ENCODE measurements at places on chromosomes 5 and 9. TPM values are rescaled to one million over a fixed set of nuclear protein-coding genes. Genes with fewer than 3 reads are reported as not detected.
A peak's percentile ranks its signal among the peaks of the same experiment; 100 is the strongest.

Gene KCTD16
- total RNA-seq, result 0.11 TPM

GRCh38 chr5:84287951-84288350, 96.7 kb downstream of the EDIL3 start:
- DNase-seq, result peak; percentile 95

GRCh38 chr9:127177665-127178265, 55.3 kb upstream of the ANGPTL2 start:
- DNase-seq, result no peak

- DNase-seq, result no peak
Measured at GRCh38 chr5:170913573-170913972, 51.8 kb downstream of the RANBP17 start.

Gene GDA
- total RNA-seq, result not detected

Gene IRX2
- 5.3 TPM for total RNA-seq

DNA sequence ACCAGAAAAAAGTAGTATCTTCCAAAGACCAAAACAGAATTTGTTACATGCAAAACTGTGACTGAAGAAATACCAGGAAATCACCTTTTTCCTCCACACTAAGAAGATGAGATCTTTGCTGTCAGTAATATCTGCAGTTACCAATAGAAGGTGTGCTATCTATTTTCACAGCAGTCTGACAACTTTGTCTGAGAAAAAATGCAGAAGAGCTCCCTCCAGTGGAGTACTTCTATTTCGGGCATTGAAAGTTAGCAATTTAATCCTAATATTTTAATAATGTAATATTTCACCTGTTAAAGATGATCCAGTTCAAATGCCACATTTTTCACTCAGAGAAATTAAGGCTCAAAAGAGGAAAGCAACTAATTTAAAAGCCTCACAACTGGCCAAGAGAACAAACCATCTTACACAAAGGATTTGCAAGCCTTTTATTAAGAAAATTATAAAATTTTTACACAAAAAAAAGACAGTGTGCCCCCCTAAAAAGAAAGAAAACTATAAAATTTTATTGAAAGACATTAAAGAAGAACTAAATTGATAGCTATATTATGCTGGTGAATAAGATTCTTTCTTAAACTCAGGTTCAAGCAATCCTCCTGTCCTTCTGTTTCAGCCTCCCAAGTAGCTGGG, 50.6 kb downstream of the DEPDC1B start:
- peak; percentile 52 for DNase-seq

GRCh38 chr5:178094345-178094744, 19.0 kb upstream of the N4BP3 start:
- DNase-seq, result no peak

GRCh38 chr5:141872496-141873356, 5.5 kb downstream of the PCDH1 start:
- no peak for DNase-seq

GRCh38 chr9:133945314-133945975, 46.7 kb downstream of the VAV2 start:
- no peak for DNase-seq

Gene SPATA31E1
- not detected for total RNA-seq

Gene STKLD1
- 1.4 TPM for total RNA-seq

Gene C9orf72
- total RNA-seq, result 4.9 TPM

GRCh38 chr5:61386045-61386800, 54.2 kb downstream of the ZSWIM6 start:
- peak; percentile 83 for DNase-seq

DNA sequence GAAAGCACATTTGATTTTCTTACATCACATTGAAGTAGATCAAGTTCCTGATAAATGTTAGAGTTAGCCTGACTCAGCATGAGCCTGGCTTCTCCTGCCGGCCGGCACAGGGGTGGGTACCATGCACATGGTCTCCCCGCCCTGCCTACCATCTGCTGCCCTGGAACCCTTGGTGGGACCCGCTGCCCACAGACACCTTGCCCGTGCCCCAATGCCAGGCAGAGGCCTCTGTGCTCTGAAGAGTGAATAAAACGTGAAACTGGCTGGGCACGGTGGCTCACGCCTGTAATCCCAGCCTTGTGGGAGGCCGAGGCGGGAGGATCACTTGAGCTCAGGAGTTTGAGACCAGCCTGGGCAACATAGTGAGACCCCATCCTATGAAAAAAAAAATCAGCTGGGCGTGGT, 17.3 kb downstream of the EXD3 start:
- DNase-seq, result no peak

Gene GLIPR2
- total RNA-seq, result 29.6 TPM

Gene SET
- total RNA-seq, result 528 TPM

- DNase-seq, result peak; percentile 97
Measured at GRCh38 chr9:19184144-19184917, 46.2 kb upstream of the DENND4C start.

Gene CDH18
- 0.06 TPM for total RNA-seq

DNA sequence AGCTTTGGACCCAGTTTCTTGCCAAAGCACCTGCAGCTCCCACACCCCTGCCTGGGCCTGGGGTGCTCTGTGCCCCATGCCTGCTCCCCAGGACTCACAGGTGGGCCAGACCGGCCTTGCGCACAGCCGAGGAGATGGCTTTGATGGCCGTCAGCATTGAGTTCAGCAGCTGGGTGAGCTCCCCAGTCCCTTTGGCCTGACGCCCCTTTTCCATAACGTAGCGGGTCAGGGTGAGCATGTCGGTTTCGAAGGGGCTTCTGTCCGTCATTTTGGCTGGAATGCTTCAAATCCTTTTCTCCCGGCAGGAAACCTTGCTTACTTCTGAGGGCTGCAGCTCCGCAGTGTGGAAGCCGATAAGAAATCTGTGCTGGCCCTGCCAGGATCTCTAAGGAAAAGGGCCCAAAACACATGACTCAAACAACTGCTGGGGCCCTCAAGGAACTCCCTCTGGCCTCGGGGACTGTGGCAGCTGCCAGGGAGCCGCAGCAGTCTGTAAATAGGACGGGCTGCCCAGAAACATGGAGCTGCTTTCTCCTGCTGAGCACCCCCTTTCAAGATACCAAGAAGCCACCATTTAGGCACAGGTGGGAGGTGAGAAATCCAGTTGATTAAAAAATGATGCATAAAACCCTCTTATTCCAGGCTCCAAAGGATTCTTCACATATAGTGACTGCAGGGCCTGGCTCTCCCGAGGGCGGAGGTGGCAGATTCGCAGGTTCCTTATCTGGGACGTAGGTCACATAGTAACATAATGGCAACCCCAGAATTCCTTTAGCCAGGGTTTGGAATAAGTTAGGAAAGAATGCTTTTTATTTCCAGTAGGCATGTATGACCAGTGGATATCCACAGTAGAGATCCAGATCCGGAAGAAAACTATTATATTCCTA, at the start of gene FBP2:
TSS of gene FBP2 (minus strand) at position 366 of the 887 bp plus-strand sequence. CDS start at position 268, 98 bp downstream.
- no peak for DNase-seq

DNA sequence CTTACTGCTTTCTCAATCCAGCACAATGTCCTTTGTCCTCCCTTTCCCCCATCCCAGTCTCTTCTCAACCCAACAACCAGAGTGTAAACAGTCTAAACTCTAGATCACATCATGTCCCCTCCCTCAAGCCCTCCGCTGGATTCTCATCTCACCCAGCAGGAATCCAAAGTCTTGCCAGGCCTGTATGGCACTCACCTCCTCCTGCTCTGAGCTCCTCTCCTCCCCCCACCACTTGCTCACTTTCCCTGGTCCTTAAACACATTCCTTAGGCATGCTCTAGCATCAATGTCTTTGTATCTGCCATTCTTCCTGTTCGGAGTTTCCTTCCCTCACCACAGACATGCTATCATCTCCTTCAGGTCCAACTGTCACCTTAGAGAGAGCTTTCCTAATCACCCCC, 78.8 kb downstream of the NIPSNAP3B start:
- no peak for DNase-seq

- DNase-seq, result peak; percentile 31
Measured at GRCh38 chr5:73827106-73827450, 201.1 kb downstream of the ARHGEF28 start.

DNA sequence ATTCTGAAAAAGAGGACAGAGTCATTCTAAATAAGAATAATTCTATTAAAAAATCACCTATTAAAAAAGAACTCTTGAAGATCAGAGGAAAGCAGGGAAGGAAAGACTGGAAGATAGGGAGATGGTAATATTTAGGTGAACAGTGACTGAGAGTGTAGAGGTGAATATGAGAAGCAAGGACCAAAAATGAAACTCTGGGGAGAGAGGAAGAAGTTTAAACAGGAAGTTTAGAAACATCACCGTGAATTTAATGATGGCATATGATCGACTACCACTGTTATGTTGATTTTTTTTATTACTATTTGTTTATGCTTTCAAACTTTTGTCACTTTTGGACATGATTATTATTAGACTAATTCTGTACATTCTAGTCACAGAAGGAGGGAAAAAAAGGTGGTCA, 1.7 kb upstream of the SPINK6 start:
- DNase-seq, result no peak

Gene IFNB1
- not detected for total RNA-seq

DNA sequence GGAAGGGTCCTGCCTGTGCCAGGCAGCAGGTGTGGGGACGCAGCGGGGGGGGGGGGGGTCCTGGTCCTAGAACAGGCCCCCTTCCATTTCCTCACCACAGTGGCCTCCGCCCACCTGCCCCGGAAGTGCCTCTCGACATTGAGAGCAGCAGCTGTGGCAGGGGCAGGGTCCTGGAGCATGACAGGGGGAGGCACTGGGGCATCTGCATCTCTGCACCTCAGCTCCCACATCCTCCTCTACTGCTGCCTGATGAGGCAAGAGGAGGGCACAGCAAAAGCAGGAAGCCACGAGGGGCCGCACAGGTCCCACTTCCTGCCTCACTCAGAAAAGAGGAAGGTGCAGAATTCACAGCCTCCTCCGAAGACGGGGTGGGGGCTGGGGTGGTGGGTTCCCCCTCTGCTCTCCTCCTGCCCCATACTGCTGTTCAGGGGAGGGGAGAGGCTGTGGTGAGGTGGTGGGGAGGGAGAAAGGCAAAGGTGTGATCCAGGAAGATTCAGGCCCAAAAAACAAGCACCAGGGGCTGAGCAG, 14.8 kb downstream of the AKNA start:
- no peak for DNase-seq

GRCh38 chr5:137735555-137736284, at the start of gene KLHL3:
Gene KLHL3, minus strand, starts transcription at chr5:137736089. Its CDS starts 443 bp downstream, at chr5:137735646.
- DNase-seq, result no peak

Gene PCDHB13
- 5.1 TPM for total RNA-seq

Gene LEAP2
- 0.77 TPM for total RNA-seq

Gene LHX3
- not detected for total RNA-seq

Gene TAF11L2
- total RNA-seq, result not detected

GRCh38 chr5:67639976-67640375, 443.4 kb upstream of the CD180 start:
- DNase-seq, result peak; percentile 62

- DNase-seq, result peak; percentile 5
Measured at GRCh38 chr9:105114964-105115728, 129.3 kb upstream of the SLC44A1 start.

DNA sequence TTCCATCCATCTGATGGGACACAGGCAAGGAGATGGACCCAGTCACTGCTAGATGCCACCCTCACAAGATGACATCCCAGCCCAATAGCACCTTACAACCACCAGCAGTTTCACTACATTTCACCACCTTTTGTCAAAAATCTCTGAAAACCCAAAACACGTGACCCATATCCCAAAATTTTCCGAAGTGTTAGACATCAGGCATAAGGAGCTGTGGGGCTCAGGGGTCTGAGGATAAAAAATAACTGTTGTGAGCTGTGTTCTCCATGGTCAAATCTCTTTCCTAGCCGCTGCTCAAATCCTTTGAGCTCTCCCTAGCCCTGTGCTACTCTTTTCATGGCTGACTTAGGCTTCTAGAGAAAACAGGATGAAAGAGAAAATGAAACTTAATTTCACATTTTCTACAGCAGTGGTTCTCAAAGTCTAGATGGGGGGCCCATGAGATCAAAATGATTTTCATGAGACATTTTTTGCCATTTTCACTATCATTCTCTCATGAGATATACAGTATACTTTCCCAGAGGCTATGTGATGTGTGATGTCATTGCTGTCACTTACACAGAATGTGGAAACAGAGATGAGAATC, 40.7 kb downstream of the TIMD4 start:
- no peak for DNase-seq

Gene SLC1A1
- total RNA-seq, result 3.7 TPM

GRCh38 chr5:120229036-120229435, 235.1 kb upstream of the PRR16 start:
- DNase-seq, result no peak

- DNase-seq, result no peak
Measured at GRCh38 chr5:73499756-73500155, 1.5 kb downstream of the BTF3 start.

DNA sequence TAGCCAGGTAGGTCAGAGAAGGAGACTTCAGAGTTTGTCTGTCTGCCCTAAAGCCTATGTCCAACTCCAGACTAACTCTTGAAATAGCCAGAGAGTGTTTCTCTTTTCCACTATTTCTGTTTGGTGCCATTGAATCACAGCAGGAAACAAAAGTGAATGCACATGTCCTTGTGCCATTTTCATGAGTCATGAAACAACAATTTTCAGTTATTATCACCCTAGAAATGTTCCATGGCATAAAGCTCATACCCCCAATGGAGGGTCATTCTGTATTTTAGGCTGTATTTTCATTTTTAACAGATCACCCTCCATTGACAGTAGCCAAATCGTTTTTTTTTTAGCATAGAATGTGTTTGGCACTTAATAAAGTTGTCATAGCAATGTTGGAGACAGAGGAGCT, 124.7 kb downstream of the PAPPA start:
- peak; percentile 52 for DNase-seq

Gene OBP2A
- not detected for total RNA-seq

DNA sequence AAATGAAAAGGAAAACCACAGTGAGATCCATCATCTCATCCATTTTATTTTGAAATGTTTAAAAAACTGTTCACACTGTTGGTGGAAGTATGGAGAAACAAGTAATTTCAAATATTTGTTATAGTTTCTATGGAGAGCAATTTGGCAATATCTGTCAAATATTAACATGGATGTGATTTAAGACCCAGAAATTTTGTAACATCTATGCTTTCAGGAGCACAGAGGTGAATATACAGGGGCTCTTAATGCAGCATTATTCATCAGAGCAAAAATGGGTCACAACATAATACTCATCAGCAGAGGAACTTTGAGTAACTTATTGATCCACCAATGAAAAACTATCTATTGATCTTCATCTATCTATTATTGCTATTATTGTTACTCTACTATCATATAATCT, 31.4 kb upstream of the SPATA31C2 start:
- no peak for DNase-seq

DNA sequence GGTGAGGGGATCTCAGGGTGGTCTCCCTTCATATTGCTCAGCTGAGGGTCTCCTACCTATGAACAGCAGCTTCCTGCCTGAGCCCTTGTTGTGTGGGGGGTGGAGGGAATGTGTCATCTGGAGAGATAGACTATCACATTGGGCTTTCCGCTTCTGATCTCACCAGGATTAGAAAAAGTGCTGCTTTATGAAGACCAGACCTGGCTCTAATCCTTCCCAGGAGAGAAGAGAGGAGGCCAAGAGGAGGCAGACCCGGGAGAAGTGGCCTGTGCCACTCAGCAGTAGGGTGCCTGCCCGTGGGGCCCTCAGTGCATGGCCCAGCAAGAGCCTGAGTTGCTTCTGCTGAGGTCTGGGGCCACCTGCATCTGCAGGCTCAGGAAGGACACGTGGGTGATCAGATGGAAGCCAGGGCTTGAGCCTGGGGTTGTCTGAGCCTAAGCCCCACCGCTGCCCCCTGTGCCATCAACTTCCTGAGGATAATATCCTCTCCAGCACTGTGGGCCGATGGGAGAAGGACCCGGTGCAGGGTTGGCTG, 22.1 kb upstream of the COL5A1 start:
- no peak for DNase-seq

- no peak for DNase-seq
Measured at GRCh38 chr5:180646963-180647305, 2.5 kb downstream of the FLT4 start.

Data from LHCN-M2 (cell line).